Posterior vena cava (tissue), 2 donors: ENCODE measurements at places on chromosomes 11 and 22.

DNA sequence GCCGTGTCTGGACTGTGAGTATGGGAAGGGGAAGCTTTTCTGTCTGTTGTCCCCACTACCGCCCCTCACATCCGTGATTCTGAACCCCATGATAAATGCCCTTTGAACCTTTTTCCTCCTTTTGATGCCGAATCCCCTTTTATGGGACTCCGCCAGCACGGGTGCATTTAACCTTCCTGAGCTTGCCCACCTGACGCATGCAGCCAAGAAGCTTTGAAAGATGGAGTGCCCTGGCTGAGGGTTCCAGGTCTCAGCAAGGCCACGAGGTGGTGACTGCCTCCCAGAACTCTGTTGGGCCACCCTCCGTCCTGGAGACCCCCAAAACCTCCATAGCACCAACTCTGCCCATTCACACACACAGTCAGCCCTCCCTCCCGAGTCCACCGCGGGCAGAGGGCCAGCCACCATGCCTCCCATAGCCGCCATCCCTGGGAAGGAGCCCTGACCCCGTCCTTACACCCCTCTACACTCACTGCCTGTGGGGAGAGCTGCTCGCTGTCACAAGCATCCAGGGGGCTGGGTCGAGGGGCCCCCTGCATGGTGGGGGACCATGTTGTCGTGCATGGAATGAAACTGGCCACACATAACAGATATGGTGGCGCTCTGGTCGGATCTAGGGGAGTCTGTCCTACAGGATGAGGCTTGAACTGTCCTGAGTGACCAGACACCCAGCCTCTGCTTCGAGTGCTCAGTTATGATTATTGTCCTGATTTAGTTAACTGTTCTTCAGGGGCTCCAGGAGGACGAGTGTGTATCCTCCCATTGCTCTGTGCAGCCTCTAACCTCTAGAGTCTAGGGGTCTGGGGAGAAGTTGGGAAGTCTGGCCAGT is 822 bp upstream of the COMT start:
- DNase-seq: peak; percentile 69

DNA sequence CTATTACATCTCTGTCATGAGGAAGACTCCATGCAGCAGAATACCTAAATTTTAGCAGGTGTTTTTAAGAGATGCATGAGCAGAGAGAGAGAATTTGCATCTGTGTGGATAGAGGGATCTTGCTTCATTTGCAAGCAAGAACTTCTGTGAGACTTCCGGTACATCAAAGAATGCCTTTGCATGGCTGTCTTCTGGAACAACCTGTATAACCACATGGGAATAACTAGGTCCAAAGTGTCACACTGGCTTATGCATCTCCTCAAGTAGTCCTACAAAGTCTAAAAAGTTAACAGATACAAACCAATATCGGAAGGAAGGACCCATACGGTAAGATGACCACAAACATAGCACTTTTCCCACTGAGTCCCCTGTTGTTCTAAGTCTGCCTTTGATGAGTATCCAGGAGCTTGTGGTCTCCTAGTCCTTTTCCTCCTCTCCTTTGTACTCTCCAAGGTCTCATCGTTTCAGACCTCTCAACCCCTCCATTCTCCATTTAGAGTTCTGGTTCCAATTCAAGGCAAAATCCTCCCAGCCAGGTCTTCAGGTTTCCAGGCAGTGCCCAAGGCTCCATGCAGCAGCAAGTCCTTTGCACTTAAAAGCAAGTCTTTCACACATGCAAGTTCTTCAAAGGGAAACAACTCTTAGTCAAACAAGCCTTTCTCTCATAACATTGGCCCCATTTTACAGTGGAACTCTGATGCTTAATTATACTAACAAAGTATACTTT is 581.7 kb upstream of the ARHGAP42 start:
- no peak for DNase-seq

DNA sequence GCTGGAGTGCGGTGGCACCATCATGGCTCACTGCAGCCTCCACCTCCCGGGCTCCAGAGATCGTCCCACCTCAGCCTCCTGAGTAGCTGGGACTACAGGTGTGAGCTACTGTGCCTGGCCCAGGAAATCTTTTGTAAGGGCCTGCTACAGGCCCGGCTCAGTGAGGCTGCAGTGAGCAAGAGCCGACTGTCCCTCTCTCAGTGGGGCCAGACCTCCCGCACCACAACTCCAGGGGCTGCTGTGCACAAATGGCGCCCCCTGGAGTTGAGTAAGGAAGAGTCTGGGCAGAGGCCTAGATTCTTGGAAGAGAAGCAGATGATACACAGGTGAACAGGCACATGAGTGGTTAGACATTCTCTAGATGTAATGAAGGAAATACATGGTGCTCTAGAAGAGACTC is 7.0 kb downstream of the SERHL2 start:
- no peak for DNase-seq

DNA sequence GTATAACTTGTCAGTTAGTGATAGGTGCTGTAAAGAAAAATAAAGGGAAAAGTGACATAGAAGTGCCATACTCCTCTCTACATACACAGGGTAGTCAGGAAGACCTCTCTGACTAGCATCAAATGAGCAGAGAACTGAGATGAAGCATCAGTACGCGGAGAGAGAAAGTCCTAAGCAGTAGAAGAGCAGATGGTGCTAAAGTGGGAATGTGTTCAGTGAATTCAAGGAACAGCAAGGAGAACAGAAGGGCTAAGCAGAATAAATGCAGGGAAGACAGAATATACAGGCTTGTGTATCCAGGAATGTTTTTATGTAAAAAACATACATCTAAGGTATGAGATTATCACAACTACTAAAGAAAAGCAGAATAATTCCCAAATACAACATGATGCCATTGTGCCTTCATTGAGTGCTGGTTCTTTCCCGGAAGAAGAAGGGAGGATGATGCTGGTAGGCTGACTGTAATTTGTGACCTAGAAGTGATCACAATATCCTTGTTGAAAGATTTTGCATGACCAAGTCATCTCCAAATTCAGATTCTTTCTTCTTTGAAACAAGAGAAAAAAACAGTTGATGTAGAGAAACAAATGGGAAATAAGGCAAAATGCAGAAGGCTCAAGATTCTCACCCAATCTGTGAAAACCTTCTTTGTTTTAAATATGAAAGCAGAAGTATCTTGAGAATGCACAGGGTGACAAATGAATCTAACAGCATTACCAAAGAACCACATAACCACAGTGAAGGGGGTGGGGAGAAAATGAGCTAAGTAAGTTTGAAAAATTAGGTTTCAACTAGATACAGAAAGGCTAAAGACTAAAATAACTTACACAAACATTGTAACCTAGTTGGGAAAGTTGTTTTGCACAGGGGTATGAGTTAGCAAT is 20.5 kb downstream of the MRE11 start:
- no peak for DNase-seq

DNA sequence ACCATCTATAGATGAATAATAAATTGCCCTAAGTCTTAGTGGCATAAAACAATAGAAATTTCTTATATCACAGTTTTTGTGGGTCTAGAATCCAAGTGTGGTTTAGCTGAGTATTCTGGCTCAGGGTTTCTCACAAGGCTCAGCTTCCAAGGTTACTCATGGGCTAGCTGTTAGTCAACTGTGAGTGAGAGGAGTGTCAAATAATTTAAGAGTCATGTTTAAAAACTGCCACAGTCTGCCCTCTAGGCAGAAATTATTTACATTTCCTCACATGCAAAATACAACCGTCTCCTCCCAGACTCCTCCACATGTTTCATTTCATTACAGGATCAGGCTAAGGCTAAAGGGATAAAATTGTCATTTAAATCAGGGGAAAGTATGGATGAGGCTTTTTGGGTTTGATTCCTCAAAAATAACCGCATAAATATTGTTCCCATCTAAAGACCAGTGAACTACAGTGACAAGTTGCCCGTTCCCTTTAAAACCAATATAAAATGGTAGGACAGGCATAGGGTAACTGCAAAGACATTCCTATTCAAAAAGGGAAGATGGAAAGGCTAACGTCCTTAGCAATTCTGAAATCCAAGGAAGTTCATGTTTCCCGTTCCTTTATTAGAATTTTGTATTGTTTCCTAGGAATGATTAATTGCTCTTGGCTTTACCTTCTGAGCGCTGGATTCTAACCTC is 324.3 kb downstream of the DYNC2H1 start:
- DNase-seq: no peak

DNA sequence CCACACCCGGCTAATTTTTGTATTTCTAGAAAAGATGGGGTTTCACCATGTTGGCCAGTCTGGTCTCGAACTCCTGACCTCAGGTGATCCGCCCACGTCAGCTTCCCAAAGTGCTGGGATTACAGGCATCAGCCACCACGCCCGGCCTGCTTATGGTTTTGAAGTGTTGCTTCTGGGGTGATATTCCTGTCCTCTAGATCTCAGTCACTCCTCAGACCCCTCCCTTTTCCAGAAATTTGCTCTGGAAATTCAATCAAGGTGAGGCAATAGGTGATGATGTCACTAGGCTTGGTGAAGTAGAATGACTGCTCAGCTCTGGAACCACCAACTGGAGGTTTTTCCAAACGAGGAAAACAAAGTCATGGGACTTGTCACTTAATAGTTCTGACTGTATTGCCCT is 36.6 kb upstream of the CREB3L1 start:
- no peak for DNase-seq

GRCh38 chr11:22752908-22753310 is 76.7 kb downstream of the SVIP start:
- no peak for DNase-seq

- no peak for DNase-seq
These were observed 7.0 kb upstream of the PRSS23 start for GRCh38 chr11:86793307-86793706.

DNA sequence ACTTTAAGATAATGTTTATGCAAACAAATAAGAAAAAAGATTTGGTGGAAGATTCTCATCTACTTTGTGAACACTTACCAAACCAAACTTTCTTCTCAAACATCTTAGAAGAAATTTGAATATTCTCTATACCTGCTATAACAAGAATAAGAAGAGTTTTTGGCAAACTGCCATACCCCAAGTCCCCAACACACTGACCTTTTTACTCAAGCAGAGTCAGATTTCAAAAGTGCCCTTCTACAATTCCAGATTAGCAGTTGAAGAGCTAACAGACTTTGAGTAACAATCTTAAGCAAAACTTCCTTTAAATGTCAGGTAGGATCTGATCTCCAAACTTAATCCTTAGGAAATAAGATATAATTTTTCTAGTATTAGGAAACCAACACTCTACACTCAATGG is 33.9 kb downstream of the TSG101 start:
- no peak for DNase-seq

DNA sequence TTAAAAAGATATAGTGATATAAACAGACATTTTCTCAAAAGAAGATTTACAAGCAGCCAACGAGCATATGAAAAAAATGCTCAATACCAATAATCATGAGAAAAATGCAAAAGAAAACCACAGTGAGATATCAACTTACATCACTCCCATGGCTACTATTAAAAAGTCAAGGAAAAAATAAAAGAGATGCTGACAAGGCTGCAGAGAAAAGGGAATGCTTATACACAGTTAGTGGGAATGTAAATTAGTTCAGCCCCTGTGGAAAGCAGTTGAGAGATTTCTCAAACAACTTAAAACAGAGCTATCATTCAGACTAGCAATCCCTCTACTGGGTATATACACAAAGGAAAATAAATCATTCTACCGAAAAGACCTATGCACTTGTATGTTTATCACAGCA is 97.1 kb upstream of the CARD18 start:
- no peak for DNase-seq

- DNase-seq: no peak
These were observed 63.8 kb downstream of the IGLL1 start for GRCh38 chr22:23516304-23516703.

DNA sequence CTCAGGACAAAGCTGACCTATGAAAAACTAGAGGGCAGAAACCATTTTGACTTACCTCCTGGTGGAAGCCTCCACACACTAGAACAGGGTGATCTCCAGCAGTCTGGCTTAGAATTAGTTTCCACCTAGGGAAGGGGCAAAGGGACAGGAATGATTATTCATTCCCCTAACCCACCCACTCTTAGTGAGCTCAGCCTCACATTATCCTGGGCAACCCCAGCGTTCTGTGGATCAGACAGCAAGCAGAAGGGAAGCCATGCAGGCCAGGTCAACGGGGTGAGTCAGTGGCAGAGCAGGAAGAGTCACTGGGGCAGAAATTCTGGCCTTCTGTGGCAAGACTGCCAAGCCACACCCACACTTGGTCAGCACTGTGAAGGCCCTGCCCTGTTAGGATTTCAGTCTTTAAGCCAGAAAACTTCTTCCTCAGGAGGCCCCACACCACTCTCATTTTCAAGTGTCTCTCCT is 10.5 kb downstream of the NUMA1 start:
- DNase-seq: peak; percentile 96

DNA sequence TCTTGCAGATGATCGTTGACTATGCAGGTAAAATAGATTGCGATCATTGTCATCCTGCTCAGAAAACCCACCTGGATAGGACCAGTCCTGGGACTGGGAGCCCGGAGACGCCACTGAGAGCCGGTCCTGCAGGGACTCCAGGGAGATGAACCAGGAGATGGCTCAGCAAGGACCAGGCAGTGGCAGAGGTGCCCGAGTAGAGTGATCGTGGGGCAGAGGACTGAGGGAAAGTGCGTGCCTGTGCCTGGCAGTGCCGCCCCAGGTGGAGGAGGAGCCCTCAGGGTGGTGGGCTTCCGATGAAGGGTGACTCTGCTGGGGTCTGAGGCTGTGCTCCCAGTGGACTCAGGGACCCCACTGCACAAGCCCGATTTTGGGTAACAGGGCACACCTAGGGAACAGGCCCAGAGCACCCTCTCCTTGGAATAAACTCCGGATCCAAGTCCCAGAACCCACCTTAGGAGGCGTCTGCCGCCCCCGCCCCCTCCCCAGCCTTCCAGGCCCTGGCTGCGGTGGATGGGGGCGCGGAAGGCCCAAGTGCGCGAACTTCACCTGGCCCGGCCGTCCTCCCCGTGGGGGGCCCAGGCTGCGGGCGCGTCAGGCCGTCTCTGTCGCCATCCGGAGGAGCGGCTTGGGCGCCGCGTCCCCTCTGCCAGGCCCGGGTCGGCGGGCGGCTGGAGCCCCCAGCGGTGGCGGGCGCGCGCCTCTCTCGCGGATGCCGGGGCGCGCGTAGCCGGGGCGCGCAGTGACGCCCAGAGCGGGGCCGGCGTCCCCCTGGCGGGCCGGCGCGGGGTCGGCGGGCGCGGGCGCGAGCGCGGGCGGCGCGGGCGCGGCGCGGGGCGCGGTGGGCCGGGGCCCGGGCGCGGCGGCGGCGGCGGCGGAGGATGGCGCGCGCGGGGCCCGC is 1338.8 kb downstream of the BRD1 start:
- peak; percentile 58 for DNase-seq

- DNase-seq: peak; percentile 57
These were observed 12.5 kb downstream of the CBX7 start for GRCh38 chr22:39139933-39140332.

GRCh38 chr11:67409261-67409666 is 5.4 kb downstream of the TBC1D10C start:
- no peak for DNase-seq

- peak; percentile 88 for DNase-seq
These were observed 14.1 kb downstream of the MIAT start for GRCh38 chr22:26671317-26672059.

DNA sequence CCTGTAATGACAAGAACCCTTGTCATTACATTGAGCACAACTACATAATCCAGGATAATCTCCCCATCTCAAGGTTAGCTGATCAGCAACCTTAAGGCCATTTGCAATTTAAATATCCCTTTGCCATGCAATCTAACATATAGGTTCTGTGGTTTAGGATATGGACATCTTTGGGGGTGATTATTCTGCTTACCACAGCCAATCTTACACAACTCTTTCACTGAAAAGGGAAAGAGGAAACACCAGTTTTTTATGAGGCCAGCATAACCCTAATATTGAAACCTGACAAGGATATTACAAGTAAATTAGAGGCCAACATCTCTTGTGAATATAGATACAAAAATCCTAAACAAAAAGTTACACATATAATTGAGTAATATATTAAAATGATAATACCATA is 78.5 kb downstream of the CYP2R1 start:
- no peak for DNase-seq
